Fibroblast of the conjunctiva (primary cell): ENCODE measurements at places on chromosomes 5 and 9.

DNA sequence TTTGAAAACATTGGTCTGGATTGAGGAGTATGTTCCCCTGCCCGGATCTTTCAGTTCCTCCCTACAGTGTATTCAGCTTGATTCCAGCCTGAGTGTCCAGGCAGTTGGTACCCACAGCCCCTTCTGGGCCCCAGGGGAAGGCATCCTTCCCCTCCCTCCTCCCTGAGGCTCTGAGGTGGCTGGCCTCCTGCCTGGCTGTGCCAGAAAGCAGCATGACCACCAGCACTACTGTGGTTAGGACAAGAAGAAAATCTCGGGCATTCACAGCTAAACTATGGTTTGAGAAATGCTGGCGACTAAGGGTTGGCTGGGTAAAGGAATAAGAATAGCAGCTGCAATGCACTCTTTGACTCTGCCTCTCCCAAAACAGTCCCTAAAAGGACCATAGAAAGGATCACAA, 84.6 kb upstream of the LIFR start:
- no peak for DNase-seq

DNA sequence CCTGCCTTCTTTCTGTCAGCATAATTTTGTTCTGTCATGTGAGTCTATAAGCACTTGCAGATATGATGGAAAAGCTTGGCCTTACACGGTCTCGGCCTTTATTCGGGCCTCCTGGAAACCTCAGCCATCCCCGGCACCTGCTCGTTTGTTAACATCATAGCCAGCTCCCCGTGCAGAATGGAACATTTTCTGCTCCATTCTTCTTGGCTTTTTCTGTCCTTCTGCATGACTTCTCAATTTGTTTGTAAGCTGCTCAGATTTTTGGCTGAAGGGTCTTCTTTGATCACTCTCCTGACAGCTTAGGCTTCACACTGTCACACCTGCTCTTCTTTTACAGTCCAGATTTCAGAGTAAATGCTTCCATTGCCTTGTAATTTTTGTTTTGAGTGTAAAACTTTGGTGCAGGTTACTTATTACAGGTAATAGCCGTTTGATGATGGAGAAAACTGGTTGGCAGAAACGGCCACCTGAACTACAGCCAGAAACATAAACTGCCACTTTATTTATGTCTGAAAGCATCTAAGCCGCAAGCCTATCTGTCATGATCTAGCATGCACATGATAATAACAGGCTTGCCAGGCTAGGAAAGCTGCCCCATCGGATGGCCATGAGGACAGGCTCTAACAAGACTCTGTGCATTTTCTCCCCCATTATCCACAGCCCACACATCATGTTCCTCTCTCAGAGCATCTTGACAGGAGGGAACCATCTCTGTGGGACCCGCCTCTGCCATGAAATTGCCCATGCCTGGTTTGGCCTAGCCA, 197.0 kb downstream of the AOPEP start:
- DNase-seq: no peak

GRCh38 chr9:89601306-89601705, 3.5 kb upstream of the GADD45G start:
- no peak for DNase-seq

GRCh38 chr5:138575194-138576015, at the start of gene HSPA9:
HSPA9 (minus strand) TSS chr5:138575401; CDS start chr5:138575318, 83 bp downstream.
- peak; percentile 100 for DNase-seq

GRCh38 chr9:120927269-120928014, 846 bp upstream of the TRAF1 start:
- no peak for DNase-seq

DNA sequence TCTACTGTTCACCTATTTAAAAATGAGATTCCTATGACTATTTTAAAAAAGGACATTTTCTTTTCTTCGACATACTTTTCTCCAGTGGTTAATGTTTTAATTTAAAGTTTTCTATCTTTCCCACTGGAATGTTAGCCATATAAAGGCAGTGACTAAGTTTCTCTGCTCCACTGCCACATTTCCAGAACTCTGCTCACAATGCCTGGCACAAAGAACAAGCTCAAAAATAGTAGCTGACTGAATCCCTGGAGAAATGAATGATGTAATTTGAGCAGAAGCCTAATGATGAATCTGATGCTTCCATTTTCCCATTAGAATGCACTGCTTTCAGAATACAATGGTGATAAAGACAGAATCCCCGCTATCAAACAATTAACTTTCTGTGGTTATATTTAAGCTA, 817.8 kb downstream of the MTRR start:
- DNase-seq: peak; percentile 32

DNA sequence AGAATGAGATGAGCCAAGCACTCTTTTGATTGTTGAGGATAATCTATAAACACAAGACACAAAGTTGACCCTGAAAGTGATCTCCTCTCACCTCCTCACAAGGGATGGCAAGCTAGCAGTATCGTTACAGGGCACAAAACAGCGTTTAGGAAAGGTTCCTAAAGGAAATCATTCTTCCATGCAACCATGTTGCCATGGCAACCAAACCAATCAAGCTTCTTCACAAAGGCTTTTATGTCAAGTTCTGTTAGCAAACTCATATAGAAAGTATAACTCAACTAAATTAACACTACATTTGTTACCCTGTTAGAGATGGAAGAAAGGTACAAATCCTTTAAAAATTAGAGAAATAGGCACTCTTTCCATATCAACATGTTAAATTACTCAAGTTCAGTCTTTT, 1016.8 kb upstream of the DMAC1 start:
- no peak for DNase-seq

GRCh38 chr9:121812159-121812735, 160.8 kb downstream of the DAB2IP start:
- no peak for DNase-seq

DNA sequence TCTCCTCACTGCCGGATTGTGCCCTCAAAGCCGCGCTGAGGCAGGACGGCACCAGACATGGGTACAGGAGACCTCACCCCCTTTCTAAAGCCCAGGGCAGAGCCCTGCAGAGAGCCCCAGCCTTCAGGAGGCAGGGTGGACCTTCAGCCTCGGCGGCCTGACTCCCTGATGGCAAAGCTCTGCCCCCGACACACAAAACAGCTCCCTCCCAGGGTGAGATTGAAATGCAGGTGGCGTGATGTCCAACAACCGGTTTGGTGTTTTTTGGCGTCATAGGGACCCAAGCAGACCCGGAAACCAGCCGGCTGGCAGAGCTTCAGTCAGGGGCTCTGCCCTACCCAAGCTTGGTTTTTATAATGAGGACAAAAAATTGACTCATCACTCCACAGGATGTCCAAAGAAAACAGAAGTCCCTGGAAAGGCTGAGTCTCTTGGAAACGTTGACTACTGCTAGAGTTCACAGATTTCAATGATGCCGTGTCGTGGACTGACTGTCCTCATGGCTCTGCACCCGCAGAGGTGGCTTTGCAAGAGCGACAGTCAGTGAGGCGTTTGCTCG, 275.2 kb upstream of the IRX1 start:
- DNase-seq: peak; percentile 21

- DNase-seq: no peak
These were observed 36.7 kb downstream of the DMGDH start for GRCh38 chr5:79032782-79033181.

GRCh38 chr9:133948561-133949485, 43.3 kb downstream of the VAV2 start:
- no peak for DNase-seq

DNA sequence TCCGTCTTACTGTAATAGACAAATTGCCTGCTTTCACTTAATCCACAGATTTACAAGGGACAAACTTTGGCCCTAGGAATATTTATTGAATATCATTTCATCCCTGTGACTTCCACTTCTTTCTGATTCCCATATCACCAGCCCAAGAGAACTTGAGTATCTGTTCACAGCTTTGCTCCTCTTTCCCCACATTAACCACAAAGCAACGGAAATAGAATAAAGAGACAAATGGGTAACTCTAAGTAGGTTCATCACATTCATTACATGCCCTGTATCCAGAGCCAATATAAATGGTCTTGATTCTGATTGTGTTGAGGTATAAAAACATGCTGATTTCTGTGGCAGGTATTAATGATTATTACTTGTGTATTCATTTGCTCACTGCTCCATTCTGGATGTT, 41.9 kb downstream of the TMEM252 start:
- no peak for DNase-seq

GRCh38 chr9:122816163-122816867, 12.1 kb downstream of the PDCL start:
- DNase-seq: no peak

GRCh38 chr5:50867140-50867539, 200.7 kb downstream of the PARP8 start:
- no peak for DNase-seq

DNA sequence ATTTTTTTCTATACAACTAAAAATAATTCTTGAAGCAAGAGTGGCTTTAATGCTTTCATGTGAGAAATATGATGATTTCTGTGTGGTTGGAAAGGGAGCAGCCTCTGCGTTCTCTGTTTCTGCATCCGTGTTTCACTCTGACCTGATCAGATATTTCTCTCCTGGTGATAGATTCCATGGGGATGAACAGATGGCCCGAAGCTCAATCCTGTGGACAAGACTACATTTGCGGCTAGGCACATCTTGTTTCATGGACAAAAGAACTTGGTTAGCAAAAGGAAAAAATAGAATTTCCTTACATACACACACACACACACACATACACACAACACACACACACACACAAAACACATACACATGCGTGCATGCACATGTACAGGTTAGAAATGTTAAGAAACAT, 218.2 kb upstream of the ADAMTS16 start:
- no peak for DNase-seq

- no peak for DNase-seq
These were observed 289.2 kb upstream of the PCSK5 start for GRCh38 chr9:75601280-75601679.

- DNase-seq: no peak
These were observed 7.7 kb downstream of the MAPK9 start for GRCh38 chr5:180284149-180284548.

- no peak for DNase-seq
These were observed 60.7 kb downstream of the APTX start for GRCh38 chr9:32940740-32941139.

- no peak for DNase-seq
These were observed 45.3 kb upstream of the PDZD2 start for GRCh38 chr5:31593665-31594064.

- peak; percentile 60 for DNase-seq
These were observed at the start of gene PHYHD1 for GRCh38 chr9:128920381-128921058. PHYHD1 (plus strand) TSS chr9:128920982; CDS start chr9:128922324, 1,342 bp downstream.

DNA sequence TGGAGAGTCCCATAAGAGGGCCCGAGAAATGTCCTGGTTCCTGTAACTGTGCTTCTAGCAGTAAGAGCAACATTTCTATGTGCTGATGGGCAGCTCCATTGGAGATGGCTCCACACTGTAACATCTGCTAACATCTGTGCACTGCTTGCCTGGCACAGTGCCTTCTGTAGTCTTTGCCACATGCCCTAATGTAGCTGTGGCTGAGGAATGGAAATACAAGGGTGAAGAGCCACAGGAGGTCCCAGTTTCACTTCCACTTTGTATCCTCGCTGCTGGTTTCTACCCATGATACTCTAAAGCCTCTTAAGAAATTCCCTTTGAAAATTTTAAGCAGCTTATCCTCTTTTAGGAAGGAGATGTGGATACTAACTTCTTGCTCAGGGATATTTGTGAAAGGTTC, 97.4 kb downstream of the HOMER1 start:
- peak; percentile 20 for DNase-seq

DNA sequence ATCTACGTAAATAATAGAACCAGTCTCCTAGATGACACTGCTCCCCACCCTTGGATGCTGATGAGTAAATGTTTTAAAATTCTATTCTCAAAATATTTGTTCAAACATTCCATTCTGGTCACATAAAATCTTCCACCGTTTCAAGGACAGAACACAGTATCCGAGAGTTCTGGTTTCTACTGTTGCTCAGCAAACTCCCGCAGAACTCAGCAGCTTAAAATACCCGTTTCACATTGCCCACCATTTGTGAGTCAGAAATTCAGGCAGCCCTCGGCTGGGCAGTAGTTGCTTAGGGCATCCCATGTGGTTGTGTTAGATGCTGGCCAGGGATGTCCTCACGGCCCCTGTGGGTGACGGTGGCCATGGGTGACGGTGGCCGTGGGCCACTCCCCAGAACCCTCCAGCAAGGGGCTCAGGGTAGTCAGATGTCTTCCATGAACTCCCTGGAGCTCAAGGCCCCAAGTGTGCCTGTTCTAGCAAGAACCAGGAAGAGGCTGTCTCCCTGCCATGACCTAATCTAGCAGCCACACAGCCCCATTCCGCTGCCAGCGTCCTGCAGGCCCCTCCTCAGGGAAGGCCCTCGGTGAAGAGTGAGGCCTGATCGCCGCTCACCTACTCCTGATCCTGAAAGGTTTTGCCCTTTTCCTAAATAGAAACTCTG, 17.4 kb downstream of the MGAT1 start:
- no peak for DNase-seq

DNA sequence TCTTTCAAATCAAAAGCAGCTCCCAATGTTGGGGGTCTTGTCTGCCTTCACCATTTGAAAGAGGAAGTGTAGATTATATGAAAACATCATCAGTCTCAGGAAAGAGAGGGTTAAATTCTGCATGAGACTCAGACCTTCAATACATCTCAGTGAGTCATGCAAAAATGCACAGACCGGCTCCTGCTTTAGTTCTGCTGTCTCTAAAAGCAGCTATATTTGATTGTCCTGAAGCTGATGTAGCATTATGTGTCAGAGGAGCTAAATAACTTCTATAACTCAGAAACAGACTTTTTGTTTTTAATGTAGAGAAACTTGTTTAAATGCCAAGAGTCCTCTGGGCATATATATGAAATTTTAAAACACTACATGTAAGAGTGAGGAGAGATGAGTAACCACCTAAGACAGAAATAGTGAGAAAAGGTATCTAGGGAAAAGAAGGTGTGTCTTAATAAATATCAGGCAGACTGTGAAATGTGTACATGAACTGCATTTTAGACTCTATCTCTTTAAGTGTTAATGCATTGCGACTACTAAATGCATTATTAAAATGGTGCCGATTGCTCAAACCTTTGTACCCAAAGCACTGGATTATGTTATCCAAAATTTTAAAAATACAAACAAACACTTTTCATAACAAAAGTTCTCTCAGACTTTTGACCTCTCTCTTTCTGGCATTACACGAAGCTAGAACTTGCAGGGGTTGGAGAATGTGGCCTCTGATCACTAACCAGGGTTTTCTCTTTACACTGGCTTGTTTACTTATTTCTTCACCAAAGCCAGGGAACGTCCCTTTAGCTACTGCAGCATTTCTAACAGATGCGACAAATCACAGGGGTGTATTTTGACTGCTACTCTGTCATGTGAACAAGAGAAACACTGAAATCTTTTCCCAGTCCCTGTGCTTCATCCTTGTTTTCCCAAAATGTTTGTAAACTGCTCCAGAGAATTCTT, 302.3 kb downstream of the ARL15 start:
- DNase-seq: no peak

DNA sequence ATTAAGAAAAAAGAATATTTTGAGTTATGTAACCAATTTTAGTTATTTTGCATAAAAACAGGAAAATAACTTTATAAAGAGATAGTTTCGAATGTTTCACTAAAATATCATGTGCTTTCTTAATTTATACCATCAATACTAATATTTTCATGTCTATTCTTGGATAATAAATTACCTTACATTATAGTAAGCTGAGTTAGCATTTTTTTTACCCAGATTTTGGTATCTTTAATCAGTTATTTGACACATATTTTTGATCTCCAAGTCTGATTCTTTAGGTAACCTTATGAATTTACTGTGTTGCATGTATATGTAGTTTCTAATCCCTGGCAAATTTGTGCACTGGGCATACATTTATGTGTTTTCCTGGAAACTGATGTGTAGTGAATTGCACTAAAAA, 138.0 kb downstream of the KDM4C start:
- DNase-seq: no peak

GRCh38 chr9:106689089-106689488, 173.9 kb upstream of the ZNF462 start:
- no peak for DNase-seq

- no peak for DNase-seq
These were observed 13.8 kb upstream of the PLCXD3 start for GRCh38 chr5:41524174-41524573.
